ENCODE measurements at places on chromosomes 7 and 10.
A peak's percentile ranks its signal among the peaks of the same experiment; 100 is the strongest.

- peak; percentile 67 for DNase-seq
These were observed 68.2 kb downstream of the DNAJB6 start for GRCh38 chr7:157404845-157405481.

DNA sequence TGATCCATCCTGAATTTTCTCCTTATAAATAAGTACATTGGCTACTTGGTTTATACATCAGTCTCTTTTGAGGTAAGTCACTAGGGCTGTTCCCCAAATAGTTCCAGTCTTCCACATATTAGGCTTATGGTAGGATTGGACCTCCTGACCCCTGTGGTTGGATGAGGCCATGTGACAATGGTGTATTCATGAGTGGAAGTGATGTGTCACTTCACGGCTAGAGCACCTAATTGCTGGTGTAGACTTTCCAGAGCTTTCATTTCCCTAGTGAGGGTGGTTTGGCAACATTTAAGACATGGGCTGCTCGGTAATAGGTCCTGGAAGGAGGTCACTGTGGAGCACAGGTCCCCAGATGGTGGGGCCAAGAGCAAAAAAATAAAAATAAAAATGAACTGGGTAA lies 141.2 kb upstream of the ABCB5 start:
- no peak for DNase-seq

DNA sequence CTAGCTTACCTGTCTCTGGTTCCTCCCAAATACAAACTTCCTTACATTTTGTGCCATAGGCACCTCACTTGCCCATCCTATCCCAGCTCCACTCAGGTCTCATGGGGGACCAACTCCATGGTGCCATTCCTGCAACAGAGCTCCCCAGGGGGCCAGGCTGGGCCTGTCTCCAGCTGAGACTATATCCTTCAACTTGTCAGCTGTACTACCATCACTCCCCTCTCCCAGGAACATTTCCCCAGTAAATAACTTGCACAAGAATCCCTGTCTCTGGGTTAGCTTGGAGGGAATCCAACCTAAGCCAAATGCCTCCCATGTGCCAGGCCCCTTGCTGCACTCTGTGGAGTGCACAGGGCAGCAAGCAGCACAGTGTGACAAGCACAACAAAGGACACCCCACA lies 33.2 kb downstream of the FRMPD2 start:
- DNase-seq: no peak

- DNase-seq: no peak
These were observed 4.4 kb downstream of the RASGEF1A start for GRCh38 chr10:43262397-43262901.

DNA sequence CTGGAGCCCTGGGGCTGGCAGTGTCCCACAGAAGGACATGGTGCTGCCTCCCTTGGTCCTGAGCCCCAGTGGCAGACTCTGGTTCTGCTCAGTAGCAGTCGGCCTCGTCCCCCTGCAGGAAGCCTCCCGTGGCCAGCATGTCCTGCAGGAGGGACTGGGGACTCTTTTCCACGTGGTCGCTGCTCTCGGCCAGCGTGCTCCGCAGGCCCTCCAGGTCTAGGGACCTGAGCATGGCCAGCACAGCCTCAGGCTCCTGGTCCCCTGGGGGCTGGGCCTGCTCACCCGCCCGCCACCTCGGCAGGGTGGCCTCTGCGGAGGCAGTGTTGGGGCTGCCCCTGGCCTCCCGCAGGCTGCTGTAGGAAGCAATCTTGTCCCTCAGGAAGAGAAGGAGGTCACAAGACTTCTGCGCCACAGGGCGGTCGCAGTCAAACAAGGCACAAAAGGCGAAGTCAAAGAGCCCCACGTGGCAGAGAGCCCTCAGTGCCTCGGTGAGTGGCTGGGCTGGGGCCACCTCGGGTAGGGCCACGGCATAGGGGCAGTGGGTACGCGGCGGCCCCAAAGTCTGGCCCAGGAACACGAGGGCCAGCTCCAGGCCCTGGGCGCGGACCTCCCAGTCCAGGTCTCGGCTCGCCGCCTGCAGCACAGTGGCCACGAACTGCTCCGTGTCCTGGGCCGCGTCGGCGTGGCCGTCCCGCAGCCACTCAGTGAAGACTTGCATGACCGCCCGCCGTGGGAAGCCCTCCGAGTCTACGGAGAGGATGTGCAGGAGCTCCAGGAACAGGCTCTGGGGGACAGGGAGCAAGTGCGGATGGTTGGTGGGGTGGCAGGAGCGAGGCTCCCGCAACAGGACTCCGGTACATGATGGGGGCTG lies 17.1 kb downstream of the BRAT1 start:
- no peak for DNase-seq

DNA sequence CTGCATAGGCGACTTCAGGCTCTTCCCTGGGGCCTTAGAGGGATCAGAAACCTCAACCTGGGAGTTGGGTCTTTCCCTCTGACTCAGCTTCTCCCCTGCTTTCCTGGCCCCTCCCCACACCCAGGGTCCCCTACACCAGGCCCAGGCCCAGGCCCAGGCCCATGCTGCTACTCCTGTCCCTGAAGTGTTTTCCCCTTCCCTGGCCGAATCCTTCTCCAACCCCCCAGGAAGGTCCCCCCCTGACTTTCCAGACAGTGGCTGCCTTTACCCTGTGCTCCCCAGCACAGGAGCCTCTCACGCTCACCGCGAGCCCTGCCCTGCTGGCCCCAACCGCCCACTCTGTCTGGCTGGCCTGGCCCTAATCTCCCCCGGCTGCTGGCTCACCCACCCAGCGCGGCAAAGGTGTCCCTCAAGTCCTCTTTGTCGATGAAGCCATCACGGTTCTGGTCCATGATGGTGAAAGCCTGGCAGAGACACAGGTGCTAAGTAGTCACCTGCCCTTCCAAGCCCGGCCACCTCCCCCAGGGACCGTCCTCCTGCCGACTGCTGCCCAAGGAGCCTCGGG lies 6.4 kb downstream of the MYL10 start:
- DNase-seq: no peak

DNA sequence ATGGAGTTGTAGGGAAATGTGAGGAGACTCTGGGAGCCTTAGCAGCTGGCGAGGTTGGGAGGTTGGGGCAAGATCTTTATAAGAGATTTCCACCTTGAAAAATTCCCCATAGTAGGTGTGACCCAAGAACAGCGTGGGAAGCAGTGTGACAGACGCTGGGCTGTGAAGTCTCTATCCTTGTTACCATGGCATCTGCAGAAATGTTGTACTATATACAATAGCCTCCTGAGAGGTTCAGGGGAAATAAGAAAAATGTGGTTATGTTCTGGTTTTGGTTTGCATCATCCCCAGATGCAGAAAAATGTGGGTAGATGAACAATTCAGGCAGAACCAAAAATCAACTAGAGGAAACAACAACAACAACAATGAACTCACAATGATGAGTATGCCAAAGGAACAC lies 498.6 kb downstream of the SH2D4B start:
- no peak for DNase-seq

DNA sequence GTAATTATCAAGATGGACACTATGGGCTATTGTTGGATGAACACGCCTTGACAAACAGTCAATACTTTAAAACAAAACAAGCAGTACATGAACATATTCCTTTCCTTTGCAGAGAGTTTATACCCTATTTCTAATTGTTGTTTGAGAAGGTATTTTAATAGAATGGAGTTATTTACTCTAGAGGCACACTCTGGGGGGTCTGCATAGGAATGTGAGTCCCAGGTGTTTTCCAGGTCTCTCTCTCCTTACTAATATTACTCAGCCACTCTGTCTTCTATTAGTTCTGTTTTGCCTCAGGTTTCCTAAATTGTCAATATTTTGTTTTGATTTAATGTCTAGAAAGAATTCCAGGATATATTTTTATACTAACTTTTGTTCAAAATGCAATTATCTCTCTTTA lies 1091.4 kb downstream of the CNTNAP2 start:
- DNase-seq: no peak

GRCh38 chr10:69786791-69787190 lies 14.9 kb upstream of the COL13A1 start:
- no peak for DNase-seq

DNA sequence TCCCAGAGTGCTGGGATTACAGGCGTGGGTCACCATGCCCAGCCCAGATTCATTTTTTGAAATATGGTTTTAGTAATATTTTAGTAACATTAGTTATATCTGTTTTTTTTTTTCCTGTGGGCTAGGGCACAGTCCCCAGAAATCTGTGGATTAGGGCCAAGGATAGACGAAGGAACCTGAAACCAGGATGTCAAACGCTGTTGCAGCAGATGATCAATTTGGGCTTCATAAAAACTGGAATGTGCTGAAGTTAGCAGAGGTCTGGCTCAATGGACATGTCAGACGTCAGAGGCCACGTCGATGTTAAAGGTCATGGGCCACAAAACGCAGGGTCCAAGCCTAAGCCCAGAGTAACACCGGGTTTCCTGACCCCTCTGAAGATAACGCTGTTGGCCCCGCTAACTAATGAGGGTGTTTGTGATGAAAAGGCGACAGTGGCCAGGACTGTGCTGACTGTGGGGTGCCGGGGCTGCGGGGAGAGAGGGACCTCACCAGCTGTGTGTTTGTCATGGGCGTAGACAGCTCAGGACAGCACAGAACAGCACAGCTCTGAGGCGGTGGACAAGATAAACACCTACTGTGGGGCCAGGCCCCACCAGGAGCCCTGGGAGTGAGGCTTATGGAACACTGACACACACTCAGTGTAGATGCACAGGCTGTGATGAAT lies 23.8 kb upstream of the GTPBP4 start:
- DNase-seq: no peak

DNA sequence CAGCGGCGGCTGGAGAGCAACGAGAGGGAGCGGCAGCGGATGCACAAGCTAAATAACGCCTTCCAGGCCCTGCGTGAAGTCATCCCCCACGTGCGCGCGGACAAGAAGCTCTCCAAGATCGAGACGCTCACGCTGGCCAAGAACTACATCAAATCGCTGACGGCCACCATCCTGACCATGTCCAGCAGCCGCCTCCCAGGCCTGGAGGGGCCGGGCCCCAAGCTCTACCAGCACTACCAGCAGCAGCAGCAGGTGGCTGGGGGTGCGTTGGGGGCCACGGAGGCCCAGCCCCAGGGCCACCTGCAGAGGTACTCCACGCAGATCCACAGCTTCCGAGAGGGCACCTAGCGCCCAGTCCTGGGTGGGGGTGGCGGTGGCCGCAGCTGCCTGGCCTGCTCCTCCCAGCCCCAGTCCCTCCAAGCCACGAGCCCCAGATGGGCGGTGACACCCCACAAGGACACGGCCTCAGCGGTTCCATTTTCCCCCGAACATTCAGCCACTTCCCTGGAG lies 1.3 kb downstream of the BHLHA15 start:
- no peak for DNase-seq

GRCh38 chr7:120539321-120539720 lies 266.3 kb downstream of the KCND2 start:
- DNase-seq: no peak

GRCh38 chr10:105071980-105072379 lies 430.9 kb downstream of the SORCS3 start:
- DNase-seq: no peak

DNA sequence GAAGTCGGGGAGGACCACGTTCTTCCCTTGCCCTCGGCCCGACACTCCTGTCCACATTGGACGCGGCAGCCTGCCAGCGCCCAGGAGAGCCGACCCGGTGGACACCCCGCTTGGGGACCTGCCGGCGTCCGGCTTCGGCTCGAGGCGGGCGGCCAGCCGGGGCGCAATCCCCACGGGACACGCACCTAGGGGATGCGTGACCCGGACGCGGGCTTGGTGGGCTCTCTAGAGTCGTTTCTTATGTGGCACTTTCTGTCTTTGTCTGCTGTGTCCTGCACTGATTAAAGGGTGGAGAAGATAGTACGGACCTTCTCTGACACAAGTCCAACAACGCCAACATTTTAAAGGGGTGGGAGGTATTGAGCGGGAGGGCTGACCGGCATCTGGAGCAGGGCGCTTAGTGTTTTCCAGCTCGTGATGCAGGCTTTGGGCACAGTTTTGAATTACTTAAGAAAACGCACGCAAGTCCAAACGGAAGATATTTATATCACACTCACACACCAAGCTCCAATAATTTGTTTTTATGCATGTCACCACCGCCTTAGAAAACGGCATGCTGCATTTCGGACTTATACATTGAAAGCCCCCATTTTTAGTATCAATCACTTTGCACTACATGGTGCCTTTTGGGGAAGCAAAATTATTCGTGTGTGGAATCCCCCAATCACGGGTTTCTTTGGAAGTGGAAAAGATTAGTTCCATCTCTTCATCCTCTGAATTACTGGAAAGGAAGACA lies 3.9 kb upstream of the SPAG6 start:
- DNase-seq: no peak

- DNase-seq: no peak
These were observed 115.4 kb upstream of the CARD11 start for GRCh38 chr7:3159039-3159438.

- DNase-seq: no peak
These were observed 34.7 kb downstream of the GRID1 start for GRCh38 chr10:86331861-86332260.

DNA sequence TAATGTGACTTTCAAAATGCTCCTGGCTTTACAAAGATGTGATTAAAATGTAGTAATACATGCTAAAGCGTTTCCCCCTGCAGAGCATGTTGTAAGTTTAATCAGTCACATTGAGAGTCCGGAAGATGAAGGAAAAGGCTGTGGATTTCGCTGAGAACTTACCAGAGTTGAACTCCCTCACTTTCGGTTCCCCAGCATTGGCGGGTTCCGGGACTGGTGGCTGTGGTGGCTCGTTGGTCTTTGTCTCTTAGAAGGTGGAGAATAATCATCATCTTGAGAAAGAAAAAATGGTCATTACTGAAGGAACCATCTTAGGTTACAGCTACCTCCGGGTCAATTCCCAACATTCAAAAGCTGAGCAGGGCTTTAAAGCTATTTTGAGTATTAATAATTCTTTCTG lies 9.6 kb upstream of the NUPR2 start:
- no peak for DNase-seq

DNA sequence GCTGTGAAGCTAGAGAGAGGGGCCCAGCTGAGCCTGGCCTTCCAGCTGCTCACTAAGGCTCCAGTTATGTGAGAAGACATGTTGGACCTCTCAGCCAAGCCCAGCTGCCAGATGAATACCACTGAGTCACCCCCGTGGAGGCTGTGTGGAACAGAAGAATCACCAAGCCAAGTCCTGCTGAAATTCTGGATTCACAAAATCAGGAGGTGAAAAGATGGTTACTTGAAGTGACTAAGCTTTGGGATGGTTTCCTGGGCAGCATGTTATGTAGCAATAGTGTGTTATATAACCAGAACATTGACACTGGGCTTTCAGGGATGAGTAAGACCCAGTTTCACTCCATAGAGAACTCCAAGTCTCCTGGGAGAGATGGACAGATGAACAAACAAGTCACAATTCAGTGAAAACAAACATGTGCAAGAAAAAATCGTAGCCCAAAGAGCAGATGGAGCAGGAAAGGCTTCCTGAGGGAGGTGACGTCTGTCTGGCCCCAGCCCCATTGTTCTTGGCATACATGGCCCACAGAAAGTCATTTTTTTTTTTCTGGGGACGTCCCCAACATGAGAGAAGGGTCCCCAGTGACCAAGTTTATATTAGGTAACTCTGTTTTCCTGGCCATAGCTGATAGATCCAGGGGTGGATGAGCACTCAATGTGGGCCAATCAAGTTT lies 64.1 kb upstream of the PDZD8 start:
- peak; percentile 68 for DNase-seq

GRCh38 chr10:79457256-79457785 lies 11.9 kb upstream of the ZCCHC24 start:
- no peak for DNase-seq

GRCh38 chr10:100829097-100829870 lies 83.5 kb upstream of the SLF2 start:
- DNase-seq: no peak

Data from skeletal muscle cell (primary cell).